ENCODE measurements at places on chromosomes 3 and 15. TPM values are rescaled to one million over a fixed set of nuclear protein-coding genes. Genes with fewer than 3 reads are reported as not detected.

- no peak for DNase-seq
These were observed 753 bp downstream of the FURIN start for GRCh38 chr15:90869140-90869541.

- no peak for DNase-seq
These were observed 56.6 kb downstream of the BBX start for GRCh38 chr3:107579371-107579770.

GRCh38 chr3:120196812-120197211, 88.2 kb downstream of the GPR156 start:
- no peak for DNase-seq

- no peak for DNase-seq
These were observed 45.3 kb upstream of the PLCL2 start for GRCh38 chr3:16839271-16840100.

- DNase-seq, result no peak
These were observed 19.0 kb upstream of the LRRC58 start for GRCh38 chr3:120368172-120368571.

DNA sequence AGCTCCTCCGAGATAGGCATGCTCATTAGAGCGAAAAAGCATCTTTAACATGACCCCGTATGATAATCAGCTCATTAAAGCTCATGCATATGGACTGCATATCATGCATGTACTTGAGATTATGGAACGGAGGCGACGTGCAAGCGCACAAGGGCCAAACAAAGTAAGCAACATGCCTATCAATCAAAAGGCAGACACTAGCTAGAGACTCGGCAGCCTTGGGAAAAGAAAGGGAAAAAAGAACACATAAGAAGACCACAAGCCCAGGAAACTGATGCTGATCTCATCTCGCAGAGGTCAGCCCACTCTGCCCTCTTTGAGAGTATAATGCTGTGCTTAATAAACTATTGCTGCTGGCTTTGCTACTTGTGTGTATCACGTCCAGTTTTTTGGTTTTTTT, 2.6 kb upstream of the ACOX2 start:
- DNase-seq, result peak; percentile 8

The CPN2 gene
- total RNA-seq, result not detected

The LRRC15 gene
- not detected for total RNA-seq
